NCI-H69 (cell line): ENCODE measurements at places on chromosomes 5 and 9.

DNA sequence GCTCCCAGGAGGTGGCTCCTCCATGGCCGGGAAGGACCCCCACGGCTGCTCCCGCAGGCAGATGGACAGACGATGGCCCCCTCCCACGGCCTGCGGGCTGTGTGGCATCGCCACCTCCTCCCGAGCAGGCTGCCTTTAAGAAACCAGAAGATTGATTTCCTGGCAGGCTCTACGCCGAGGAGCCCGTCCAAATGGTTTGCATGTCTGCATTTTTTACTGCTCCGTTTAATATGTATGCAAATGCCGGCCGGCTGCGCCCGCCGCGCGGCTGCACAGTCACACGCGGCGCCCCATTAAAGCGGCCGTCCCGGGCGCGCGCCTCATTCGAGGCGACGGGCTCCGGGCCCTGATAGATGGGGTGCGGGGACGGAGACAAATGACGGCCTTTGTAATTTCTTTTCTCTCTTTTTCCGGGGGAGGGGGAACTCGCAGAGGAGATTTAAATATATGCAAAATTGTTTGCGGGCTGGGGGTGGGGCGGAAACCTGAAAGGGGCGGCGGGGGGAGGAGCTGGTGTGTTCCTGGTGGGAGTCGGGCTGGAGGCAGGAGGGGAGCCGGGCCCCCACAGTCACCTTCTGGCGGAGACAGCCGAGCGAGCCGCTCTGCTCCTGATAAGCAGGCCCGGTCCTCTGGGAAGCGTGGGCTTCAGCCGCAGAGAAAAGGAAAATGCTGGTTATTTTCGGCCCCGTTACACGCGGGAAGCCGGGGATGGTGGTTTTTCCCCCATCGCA, 158.7 kb upstream of the IER5L start:
- DNase-seq, result peak; percentile 71

DNA sequence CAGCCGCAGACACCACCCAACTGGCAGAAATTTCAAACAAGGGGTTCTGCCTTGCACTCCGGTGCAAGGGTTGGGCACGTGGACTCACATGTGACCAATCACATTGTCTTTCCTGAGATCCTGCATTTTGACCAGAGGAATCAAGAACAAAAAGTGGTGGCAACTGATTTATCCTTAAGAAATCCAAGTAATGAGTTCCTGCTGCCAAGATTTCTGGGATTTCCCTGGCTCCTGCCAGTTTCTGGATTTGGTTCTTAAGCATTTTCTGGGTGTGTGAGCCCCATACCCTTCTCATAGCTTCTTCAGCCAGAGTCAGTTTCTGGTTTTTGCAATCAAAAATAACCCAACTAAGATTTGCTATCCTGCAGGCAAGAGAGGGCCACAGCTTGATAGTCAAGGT, 17.4 kb upstream of the KCNIP1 start:
- DNase-seq, result no peak

- peak; percentile 97 for DNase-seq
These were observed 88.8 kb downstream of the TLE4 start for GRCh38 chr9:79660615-79661014.

DNA sequence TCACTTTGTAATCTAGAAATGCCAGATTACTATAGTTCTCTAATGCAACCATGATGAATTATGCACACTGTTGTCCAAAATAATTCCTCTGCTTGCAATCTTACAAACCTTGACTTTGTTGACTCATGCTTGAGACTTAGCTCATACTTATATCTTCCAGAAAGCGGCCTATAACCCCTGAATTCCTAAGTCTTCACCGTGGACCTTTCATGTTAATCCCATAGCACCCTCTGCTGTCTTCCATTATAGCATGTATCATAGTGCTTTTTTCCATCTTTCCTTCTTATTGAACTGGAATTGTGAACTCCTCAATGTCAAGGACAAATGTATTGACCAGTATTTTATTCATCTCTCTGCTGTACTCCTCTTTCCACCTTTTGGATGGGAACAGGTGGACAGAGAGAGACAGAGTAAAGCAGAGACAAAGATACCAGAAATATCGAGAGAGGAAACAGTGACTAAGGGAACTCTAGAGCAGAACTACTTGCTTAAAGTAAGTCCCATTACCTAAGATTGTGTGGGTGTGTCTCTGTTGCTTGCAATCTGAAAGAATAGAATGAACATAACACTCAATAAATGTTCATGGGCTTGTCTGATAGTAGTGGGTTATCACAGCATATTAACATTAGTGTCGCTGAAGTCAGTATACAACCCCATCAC, 110.0 kb downstream of the LURAP1L start:
- DNase-seq, result peak; percentile 81

DNA sequence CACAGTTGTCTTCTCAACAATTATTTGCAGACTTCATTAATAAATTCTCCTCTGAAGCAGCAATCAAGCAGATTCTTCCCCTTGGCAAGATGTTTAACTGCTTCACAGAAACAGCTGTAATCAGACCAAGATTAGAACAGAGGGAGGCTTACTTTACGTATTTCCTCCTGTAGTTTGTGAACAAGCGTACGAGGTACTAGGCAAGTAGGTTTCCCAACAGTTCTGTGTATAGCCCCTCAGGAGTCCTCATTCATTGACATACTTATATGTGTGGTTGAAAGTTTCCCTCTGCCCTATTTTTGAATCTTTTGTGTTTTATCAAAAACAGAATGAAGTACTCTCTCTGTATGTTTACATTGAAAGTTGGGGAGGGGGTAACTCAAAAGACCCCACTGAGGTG, 128.0 kb downstream of the SPATA31D1 start:
- no peak for DNase-seq

- DNase-seq, result peak; percentile 73
These were observed 21.3 kb downstream of the KCTD16 start for GRCh38 chr5:144191998-144192397.
